Fibroblast of villous mesenchyme (primary cell): ENCODE measurements at places on chromosomes 4 and X. TPM values are rescaled to one million over a fixed set of nuclear protein-coding genes. Genes with fewer than 3 reads are reported as not detected.

- DNase-seq: no peak
Measured at GRCh38 chr4:111475666-111476065, 669.6 kb upstream of the FAM241A start.

The TLR2 gene
- under 0.01 and 0.32 TPM in 2 replicates for total RNA-seq

GRCh38 chrX:96027407-96027806 is 657.2 kb upstream of the DIAPH2 start:
- DNase-seq: no peak

DNA sequence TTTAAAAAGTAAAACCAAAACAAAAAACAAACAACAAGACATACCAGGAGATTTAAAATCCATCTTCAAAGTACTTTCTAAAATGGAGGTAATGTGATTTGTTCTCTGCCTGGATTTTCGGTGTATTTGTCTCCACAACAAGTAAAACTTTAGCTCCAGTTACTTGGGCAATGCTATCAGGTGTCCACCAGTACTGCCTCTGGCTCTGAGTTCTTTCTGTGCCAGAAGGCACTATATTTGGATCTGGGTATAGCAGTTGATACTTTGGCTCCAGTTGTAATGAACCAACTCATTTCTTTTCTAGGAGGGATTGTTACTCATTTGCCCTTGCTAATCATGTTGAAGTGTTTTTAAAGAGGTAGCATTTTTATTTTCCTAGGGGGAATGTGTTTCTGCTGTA is 9.5 kb upstream of the PDLIM5 start:
- DNase-seq: no peak

- DNase-seq: peak; percentile 52
Measured at GRCh38 chr4:110629780-110630687, 7.2 kb upstream of the PITX2 start.

- no peak for DNase-seq
Measured at GRCh38 chr4:182923796-182924340, 6.7 kb upstream of the DCTD start.

- DNase-seq: no peak
Measured at GRCh38 chrX:89034679-89035078, 287.7 kb downstream of the CPXCR1 start.
